ENCODE measurements at places on chromosomes 4 and X.

GRCh38 chrX:20383477-20383876 lies 116.8 kb upstream of the RPS6KA3 start:
- H3K4me3 ChIP-seq: no peak overlapping the region
- H3K36me3 ChIP-seq: no peaks in the 10 kb centered on the region
- no peak for DNase-seq
- peaks cover 4% of the 10 kb centered on the region for H3K27me3 ChIP-seq
- peaks cover 2% of the 10 kb centered on the region for H3K4me1 ChIP-seq

GRCh38 chrX:9619581-9619980 lies 146.1 kb downstream of the GPR143 start:
- no peak for DNase-seq
- no peak overlapping the region for H3K4me3 ChIP-seq
- peaks cover 5% of the 10 kb centered on the region for H3K36me3 ChIP-seq
- peaks cover 9% of the 10 kb centered on the region for H3K4me1 ChIP-seq
- no peaks in the 10 kb centered on the region for H3K27me3 ChIP-seq

DNA sequence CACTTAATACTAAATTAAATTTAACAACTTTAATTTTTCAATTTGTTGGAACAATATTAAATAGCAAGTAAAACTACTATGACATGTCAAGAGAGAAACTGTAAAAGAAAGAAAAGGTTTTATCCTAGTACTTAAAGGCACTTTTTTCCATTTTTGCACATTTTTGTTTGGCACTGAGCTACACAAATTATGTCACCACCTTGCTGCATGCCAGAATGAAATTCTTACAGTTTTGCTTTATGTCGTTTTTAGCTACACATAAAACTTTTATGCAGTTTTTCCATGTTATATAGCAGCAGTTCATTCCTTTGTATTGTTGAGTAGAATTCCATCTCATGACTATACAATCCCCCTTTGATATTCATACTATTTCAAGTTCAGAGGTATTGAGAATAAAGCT lies 99.1 kb upstream of the RXFP1 start:
- H3K4me3 ChIP-seq: no peak overlapping the region
- peaks cover 4% of the 10 kb centered on the region for H3K4me1 ChIP-seq
- H3K27me3 ChIP-seq: peaks cover 10% of the 10 kb centered on the region
- no peak overlapping the region for H3K27ac ChIP-seq
- DNase-seq: no peak

DNA sequence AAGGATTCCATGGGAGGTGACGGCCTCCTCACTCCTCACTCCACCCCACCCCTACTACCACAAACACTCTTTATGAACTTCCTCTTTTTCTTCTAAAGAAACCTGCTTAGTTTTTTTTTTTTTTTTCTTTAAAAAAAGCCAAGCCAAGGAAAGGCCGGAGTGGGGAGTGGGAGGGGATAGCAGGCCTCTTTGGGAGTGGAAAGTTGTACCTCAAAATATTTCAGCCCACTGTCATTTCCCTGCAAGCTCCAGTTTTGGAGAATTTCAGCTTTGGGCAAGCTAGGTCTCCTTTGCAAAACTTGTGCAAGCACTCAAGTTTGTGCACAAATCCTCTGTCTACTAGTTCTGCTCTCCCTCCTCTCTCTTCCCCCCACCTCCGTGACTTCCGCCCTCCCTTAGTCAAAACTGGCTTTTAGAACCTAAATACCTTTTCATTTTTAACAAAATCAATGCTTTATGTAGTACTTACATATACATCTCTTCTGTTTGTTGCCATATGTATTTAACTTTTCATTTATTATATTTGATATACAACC lies 512 bp upstream of the ANTXR2 start:
- peak overlapping the region; percentile 92 for H3K4me3 ChIP-seq
- peaks cover 78% of the 10 kb centered on the region for H3K4me1 ChIP-seq
- no peak for DNase-seq
- peak overlapping the region; percentile 80 for H3K27ac ChIP-seq
- H3K27me3 ChIP-seq: no peaks in the 10 kb centered on the region
- peaks cover 25% of the 10 kb centered on the region for H3K36me3 ChIP-seq

DNA sequence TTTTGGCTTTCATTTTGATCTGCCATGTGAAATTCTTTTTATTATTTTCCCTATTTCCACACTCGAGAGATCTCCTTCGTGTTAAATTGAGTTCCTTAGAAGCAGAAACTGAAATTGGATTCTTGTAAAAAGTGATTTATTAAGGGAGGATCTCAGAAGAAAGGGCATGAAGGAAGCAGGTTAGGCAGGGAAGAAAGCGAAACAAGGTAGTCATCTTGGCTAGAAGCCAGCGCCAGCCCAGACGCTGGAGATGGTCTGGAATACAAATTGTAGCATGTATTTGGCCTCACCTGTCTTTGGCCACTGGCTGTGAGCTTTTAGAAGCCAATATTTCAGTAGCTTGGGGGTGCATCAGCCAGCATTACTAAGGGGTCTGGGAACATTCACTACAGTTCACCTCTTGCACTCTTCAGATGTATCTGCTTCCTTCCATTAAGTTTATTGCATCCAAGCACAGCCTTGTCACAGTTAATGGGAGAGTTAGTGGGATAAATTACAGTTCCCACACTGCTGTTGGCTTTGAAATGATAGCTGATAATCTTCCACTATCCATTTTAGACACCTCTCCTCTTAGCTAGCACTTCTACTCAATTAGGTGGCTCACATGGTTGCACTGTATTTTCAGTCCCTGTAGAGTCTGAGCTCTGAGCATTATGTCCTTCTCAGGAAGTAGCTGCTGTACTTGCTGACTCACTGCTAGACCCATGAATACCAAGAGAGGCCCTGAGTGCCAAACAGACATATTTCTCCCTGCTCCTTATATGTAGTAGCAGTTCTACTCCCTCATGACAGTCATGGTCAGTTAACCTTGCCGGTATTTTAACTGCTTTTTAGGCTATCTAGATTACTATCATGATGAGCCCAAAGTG lies 14.6 kb downstream of the GRXCR1 start:
- DNase-seq: no peak
- H3K4me3 ChIP-seq: no peak overlapping the region
- no peaks in the 10 kb centered on the region for H3K27me3 ChIP-seq
- no peaks in the 10 kb centered on the region for H3K4me1 ChIP-seq
- no peak overlapping the region for H3K27ac ChIP-seq

- peak; percentile 56 for DNase-seq
- H3K4me3 ChIP-seq: peak overlapping the region; percentile 94
Observed at GRCh38 chr4:2934077-2934812, 29.0 kb downstream of the NOP14 start.

DNA sequence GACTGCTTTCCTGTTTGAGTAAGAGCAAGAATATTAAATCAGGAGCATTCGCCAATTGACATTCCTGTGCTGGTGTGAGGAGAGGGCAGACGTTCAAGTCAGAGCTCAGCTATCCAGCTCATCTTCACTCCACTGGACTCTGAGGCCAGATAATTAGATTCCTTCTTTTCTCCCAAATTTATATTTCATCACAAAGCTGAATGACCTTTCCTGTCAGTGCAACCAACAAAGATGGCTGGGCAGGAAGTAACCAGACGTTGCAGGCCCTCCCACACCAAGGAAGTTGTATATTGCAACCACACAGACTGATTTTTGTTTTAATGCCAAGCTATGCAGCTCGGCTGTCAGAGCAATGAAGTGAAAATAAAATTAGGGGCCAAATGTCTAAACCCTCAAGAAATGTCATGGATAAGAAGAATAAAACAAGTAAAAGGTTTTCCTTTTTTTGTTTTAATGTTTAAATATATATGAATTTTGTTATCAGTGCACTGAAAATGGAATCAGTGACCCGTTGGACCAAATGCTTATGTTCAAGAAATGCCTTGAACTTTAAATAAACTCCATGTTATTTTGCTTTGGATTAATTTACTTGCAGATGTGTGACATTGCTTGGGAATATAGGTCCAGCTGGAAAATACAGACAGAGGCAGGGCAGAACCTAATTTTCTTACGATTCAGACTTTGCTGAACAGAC lies 578.9 kb upstream of the FAT1 start:
- 0 out of 2 replicates have a peak, but pooled peaks cover 2% of the 10 kb centered on the region for H3K27me3 ChIP-seq
- H3K4me1 ChIP-seq: peaks cover 46% of the 10 kb centered on the region
- DNase-seq: peak; percentile 21
- H3K4me3 ChIP-seq: no peak overlapping the region
- H3K27ac ChIP-seq: peak overlapping the region; percentile 64

DNA sequence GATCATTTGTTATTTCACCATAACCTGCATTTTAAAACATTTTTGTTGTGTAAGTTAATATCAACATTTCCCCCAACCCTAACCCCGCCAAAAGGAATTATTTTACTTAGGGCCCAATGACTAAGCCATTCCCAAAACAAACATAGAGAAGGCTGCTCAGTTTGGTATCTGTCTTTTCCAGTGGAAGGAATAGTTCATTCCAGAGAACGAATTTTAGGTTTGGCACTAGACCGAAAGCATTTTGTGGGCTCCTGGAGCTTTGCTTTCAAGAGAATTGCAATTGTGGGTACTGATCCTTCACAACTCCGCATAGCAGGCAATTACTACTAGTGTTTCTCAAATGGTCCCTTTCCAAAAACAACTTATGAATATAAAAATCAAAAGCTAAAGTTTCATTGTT lies 226.7 kb upstream of the MAD2L1 start:
- no peaks in the 10 kb centered on the region for H3K36me3 ChIP-seq
- no peak overlapping the region for H3K27ac ChIP-seq
- no peak overlapping the region for H3K4me3 ChIP-seq
- no peaks in the 10 kb centered on the region for H3K27me3 ChIP-seq
- no peaks in the 10 kb centered on the region for H3K4me1 ChIP-seq

DNA sequence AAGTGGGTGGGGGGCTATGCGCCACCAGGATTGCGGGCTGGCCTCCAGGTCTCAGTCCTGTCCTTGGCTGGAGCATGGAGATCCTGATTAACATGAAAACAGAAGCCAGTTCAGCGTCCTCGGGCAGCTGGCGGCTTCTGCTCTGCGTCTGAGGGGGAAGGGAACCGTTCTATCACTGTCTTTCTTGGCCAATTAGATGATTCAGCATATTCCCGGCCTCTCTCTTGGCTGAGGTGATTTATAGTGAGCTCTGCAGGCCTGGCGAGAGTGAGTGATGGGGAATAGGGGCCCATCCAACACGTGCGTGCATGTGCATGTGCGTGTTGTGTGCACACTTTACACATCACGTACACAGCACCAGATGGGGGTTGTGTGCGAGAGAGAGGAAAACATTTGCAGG lies 145.8 kb upstream of the ATP6AP2 start:
- DNase-seq: no peak
- H3K4me1 ChIP-seq: 0 out of 2 replicates have a peak, but pooled peaks cover 6% of the 10 kb centered on the region
- H3K27ac ChIP-seq: no peak overlapping the region

GRCh38 chrX:52422884-52423283 lies 54.1 kb downstream of the XAGE2 start:
- H3K27me3 ChIP-seq: peaks cover 5% of the 10 kb centered on the region
- peaks cover 4% of the 10 kb centered on the region for H3K36me3 ChIP-seq
- H3K4me1 ChIP-seq: peaks cover 37% of the 10 kb centered on the region

GRCh38 chr4:7139167-7139982 lies 53.0 kb upstream of the SORCS2 start:
- H3K4me3 ChIP-seq: no peak overlapping the region
- no peak overlapping the region for H3K27ac ChIP-seq
- no peaks in the 10 kb centered on the region for H3K36me3 ChIP-seq
- peaks cover 15% of the 10 kb centered on the region for H3K4me1 ChIP-seq
- no peak for DNase-seq

GRCh38 chr4:6335040-6335590 lies 65.5 kb downstream of the WFS1 start:
- H3K27me3 ChIP-seq: peaks cover 21% of the 10 kb centered on the region
- no peaks in the 10 kb centered on the region for H3K4me1 ChIP-seq
- no peak overlapping the region for H3K4me3 ChIP-seq
- DNase-seq: no peak
- no peak overlapping the region for H3K27ac ChIP-seq
- no peaks in the 10 kb centered on the region for H3K36me3 ChIP-seq

DNA sequence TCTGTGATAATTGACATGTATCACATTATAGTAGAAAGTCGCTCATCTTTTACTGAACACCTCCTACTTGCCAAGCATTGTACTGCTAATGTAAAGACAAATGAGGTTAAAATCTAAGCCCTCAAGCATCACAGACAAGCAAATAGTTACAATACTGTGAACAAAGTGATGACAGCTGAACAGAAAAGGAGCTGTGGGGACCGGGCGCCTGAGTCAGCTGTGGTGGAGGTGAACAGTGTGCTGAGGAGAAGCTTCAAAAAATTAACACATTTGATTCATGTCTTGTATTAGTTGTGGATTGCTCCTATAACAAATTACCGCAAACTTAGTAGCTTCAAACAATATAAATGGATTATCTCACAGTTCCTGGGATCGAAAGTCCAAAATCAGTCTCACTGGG lies 124.3 kb downstream of the MAPK10 start:
- H3K4me3 ChIP-seq: no peak overlapping the region
- no peaks in the 10 kb centered on the region for H3K36me3 ChIP-seq
- H3K4me1 ChIP-seq: peaks cover 14% of the 10 kb centered on the region

DNA sequence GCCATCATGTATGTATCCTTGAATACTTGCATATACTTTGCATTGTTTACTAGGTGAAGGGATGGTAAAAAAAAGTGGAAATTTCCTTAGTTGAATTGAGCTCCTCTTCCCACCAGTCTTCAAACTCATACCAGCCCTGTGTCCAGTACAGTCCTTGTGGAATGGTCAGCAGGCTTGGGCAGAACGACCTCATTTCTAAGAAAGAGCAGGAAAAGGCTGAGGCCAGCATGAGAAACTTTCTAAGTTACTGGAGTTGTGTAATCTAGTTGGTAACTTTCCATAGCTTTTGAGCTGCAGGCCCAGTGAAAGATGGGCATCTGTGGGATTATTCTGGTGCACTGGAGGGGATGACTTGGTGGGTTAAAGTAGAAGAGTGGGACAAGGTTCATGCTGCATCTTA lies 87.6 kb downstream of the DCUN1D4 start:
- H3K4me1 ChIP-seq: no peaks in the 10 kb centered on the region
- no peaks in the 10 kb centered on the region for H3K36me3 ChIP-seq
- H3K4me3 ChIP-seq: no peak overlapping the region
- no peak overlapping the region for H3K27ac ChIP-seq
- peaks cover 12% of the 10 kb centered on the region for H3K27me3 ChIP-seq
- no peak for DNase-seq

- DNase-seq: peak; percentile 27
- H3K4me3 ChIP-seq: no peak overlapping the region
- no peak overlapping the region for H3K27ac ChIP-seq
- H3K4me1 ChIP-seq: peaks cover 13% of the 10 kb centered on the region
Observed at GRCh38 chrX:150219374-150220185, 143.5 kb upstream of the MAMLD1 start.

DNA sequence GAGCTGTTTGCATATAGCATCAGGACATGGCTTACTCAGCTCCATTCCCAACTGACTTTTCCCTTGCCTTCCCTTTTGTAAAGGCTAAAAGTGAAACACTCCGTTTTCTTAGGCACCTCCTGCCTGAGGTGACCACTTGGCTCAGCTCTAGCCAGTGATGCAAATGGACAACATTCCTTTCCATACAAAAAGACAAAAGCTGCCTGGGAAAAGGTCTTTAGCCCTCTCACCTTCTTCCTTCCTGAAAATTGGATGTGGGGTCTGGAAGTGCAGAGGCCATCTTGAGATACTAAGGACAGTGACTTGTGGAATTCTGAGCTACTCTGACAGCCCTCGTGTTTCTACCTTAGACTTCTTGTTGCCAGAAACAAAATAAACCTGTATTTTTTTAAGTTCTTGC lies 27.7 kb upstream of the SFRP2 start:
- H3K27ac ChIP-seq: no peak overlapping the region
- H3K27me3 ChIP-seq: peaks cover 2% of the 10 kb centered on the region
- no peaks in the 10 kb centered on the region for H3K36me3 ChIP-seq
- H3K4me1 ChIP-seq: no peaks in the 10 kb centered on the region

All from HFFc6 (cell line).